ENCODE measurements at places on chromosomes 5 and 9.

- no peak for DNase-seq
These were observed 157.3 kb upstream of the DAPK1 start for GRCh38 chr9:87340391-87340790.

GRCh38 chr5:41763081-41763480, 107.1 kb downstream of the OXCT1 start:
- no peak for DNase-seq

- DNase-seq: no peak
These were observed 36.2 kb downstream of the FBXL17 start for GRCh38 chr5:108345541-108346171.

DNA sequence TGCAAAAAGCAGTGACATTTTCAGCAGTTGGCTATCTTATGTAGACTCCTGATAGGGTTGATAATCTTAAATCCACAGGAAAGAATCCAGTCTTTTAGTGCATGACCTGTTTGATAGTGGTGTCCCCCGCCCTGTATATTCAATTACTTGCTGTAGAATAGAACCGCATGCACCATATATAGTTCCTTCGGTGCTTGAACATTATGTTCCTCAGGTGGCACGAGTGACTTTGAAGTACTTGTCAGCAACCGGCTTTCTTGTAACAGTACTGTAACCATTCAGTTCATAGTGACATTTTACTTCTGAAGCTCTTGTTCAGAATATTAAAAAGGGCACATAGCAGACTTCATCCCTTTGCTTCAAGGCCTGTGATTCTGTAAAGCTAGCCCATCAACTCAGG, 163.2 kb upstream of the KLF9 start:
- DNase-seq: no peak

GRCh38 chr5:82057051-82057450, 85.2 kb downstream of the ATG10 start:
- DNase-seq: no peak

DNA sequence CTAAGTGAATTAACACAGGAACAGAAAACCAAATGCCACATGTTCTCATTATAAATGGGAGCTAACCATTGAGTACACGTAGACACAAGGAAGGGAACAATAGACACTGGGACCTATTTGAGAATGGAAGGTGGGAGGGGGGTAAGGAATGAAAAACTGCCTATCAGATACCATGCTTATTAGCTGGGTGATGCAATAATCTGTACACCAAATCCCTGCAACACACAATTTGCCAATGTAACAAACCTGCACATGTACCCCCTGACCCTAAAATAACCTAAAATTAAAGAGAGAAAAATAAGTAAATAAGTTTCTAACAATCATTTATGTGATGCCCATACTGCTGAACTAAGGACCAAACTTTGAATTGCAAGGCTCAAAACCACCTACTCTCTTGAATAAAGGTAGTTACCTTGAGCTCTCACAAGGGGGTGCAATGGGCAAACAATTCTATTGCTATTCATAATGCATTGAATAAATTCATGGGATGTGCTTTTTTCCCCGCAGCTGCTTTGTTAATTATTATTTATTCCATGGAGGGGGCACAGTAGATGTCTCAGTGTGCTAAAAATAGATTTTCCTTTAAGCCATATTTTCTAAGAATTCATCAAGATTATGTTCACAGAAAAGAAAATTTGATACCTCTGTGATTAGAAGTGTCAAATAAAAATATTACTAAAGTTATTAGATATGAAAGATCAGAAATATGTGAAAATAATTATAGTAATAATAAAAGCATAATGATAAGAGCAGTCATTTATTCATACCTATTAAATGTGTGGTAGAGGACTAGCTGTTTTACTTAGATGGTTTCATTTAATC, 76.2 kb upstream of the PTPN3 start:
- no peak for DNase-seq

- no peak for DNase-seq
These were observed 9.1 kb downstream of the NEK6 start for GRCh38 chr9:124266826-124267201.

- no peak for DNase-seq
These were observed 1.9 kb upstream of the PCDH1 start for GRCh38 chr5:141879941-141880738.

- DNase-seq: no peak
These were observed 31.0 kb downstream of the ABLIM3 start for GRCh38 chr5:149172261-149172660.

GRCh38 chr5:171906703-171907590, 99.5 kb downstream of the FBXW11 start:
- no peak for DNase-seq

DNA sequence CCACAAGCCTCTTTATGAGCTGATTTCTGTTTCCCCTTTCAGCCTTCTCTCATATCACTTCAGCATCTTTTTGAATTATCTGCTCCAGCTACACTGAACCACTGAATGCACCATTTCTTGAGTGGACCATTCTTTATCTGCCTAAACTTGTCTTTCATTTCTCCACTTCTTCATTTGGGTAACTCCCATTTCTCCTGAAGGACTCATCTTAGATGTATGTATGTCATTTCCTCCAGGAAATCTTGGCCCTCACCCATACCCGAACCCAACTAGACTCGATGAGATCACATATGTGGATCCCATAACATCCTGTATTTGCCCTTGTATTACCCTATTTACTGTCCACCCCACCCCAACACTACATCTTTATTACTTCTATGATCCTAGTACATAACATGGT, 249.8 kb downstream of the KIF4B start:
- DNase-seq: no peak

DNA sequence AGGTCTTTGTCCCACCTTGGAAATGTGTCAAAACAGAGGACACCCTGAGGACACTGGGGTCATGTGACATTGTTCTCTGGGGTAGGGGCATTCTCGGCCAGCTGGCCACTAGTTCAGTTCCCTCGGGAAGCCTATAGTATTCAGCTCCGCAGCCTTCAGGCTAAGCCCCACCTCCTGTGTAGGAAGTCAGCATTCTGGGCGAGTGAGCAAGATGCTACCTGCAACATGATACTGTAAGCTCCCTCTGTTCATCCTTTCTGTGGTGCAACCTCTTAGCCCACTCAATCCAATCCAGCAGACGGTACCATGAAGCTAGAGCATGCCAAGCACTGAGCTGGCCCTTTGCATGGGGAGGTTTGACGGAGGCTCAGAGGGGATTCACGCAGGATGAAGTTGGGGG, 5.3 kb downstream of the NTNG2 start:
- no peak for DNase-seq

Measured in CMK (cell line).